ENCODE measurements at places on chromosomes 2 and 18.

DNA sequence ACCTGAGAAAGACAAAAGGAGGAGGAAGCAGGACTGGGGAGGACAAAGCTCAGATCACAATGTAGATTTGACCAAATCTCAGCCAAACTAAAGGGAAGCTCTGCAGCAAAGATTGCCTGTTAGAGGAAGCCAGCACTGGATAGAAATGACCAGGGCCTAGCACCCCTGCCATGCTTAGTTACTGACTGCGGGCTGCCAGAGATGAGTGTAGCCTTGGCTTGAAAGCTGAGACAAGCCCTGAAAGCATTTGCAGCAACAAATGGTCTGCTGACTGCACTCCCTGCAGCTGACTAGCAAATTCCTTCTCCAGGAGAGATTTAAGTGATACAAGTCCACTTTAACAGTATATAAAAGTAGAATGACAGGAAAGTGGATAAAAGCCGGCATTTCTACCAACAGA, 140.9 kb upstream of the CRIM1 start:
- no peak for DNase-seq

GRCh38 chr2:32284321-32284720, 6.6 kb downstream of the YIPF4 start:
- DNase-seq, result no peak

GRCh38 chr2:13021470-13021957, 304.8 kb downstream of the TRIB2 start:
- DNase-seq, result peak; percentile 75

DNA sequence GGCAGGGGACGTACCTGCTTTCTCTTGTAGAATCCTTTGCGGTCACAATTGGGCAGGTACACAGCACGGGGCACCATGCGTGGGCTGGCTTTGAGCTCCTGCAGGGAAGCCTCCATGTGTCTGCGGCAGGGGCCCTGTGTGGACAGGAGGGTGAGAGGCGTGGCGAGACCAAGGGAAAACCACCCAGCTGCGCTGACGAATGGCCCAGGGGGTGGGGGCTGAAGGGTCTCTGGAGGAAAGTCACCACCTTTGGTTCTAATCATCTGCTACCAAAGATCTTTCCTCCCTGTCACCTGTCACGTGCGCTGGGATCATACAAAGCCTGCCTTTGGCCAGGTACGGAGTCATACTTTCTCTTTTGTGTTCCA, 17.3 kb downstream of the IGFBP5 start:
- no peak for DNase-seq

DNA sequence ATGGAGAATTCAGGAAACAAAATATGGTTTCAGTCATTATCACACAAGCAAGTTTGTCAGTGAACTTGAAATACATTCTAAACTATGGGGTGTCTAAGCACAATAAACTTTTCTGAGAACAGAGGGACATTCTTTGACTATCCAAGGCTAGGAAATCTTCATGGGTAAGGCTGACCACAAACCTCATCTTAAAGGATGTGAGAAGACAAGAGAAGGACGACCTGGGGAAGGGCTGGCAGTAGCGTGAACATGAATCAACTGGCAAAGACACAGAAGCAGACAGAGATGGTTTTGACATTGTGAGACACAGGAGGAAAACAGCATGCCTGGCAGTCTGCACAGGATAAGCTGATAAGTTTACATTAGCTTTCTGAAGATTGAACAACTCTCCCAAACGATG, 752.4 kb upstream of the SLC8A1 start:
- no peak for DNase-seq

- no peak for DNase-seq
Observed at GRCh38 chr2:232900811-232901735, 31.0 kb downstream of the SNORC start.

GRCh38 chr18:61743775-61744531, 148.9 kb downstream of the RNF152 start:
- DNase-seq, result no peak

- no peak for DNase-seq
Observed at GRCh38 chr2:125427721-125428315, 1228.1 kb upstream of the GYPC start.

DNA sequence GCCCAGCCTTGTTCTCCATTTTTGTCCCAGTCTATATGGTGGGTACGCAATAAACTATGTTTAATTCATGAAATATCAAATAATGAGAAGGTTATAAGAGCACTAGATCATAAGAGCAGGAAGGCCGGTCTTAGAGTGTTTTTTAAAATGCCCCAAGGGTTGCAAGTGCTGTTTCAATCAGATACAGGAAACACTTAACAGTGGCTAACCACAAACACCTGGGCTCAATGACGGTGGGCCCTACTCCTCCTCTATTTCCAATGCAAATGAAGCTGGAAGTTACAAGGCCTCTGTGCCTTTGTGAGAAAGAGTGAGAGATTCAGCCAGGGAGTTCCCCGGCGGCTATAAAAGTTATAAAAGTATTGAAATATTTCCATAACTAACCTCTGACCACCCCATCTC, 18.9 kb upstream of the WDR33 start:
- DNase-seq, result no peak

GRCh38 chr2:4507661-4508060, 804.3 kb downstream of the DCDC2C start:
- DNase-seq, result no peak

DNA sequence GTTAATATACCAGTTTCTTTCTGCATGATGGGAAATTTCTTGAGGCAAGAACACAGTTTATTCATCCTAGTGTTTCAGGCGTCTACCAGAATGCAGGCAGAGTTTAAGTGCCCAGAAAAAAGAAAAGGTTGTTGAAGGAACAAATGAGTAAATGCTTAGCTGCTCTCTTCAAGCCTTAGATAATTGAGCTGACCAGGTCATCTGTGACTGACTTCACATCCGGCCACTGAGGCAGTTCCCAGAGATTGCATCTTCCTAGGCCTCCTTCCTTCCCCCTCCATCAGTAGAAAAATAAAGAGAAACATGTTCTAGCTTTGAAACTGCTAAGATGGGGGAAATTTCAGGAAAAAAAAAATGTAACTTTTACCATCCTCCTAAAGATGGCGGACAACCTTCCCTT, 9.4 kb upstream of the TMEM163 start:
- no peak for DNase-seq

DNA sequence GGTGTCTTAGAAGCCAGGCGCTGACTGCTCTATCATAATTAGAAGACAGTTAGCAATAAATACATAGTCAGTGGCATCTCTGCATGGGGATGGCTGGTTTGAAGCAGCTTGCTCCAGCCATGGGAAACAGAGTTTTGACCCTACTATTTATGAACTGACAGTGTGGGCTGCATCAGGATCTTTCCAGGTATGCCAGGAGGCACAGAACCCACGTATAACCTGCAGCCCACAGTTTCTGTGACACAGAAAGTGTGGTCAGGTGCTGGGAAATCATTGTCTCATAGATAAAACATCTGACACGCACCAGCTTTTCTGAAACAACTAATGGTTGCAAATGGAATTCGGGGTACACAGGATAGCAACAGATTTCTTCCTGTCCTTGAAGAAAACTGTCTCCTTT, 34.7 kb downstream of the INPP4A start:
- DNase-seq, result no peak

DNA sequence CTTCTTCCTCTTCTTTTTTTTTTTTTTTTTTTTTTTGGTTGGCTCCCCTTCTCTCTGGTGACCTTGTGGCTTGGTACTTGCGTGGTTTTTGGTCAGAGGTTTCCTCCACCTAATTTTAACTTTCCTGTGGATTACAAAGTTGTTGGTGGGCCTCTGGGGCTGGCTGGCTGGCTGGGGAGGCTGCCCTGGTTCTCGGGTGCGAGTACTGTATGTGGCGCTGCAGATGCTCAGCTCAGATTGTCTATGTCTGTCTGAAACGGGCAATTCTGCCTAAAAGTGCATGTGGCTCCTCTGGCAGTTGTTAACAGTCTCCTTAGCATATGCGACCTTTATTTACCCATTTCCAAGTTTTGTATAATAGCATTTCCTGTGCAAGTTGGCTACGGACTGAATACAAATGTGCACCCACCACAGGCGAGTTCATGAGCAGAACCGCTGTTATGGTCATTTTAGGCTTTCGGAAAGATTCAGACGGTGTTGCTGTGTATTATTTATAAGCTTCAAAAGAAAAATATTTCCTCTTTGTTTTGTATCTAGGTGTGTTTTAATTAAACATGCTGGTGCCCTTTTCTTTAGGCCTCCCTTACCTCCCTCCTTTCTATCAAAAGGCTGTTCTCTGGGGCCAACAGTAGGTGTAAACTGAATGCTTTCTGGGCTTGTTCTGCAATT, 4.4 kb downstream of the TBR1 start:
- DNase-seq, result no peak

DNA sequence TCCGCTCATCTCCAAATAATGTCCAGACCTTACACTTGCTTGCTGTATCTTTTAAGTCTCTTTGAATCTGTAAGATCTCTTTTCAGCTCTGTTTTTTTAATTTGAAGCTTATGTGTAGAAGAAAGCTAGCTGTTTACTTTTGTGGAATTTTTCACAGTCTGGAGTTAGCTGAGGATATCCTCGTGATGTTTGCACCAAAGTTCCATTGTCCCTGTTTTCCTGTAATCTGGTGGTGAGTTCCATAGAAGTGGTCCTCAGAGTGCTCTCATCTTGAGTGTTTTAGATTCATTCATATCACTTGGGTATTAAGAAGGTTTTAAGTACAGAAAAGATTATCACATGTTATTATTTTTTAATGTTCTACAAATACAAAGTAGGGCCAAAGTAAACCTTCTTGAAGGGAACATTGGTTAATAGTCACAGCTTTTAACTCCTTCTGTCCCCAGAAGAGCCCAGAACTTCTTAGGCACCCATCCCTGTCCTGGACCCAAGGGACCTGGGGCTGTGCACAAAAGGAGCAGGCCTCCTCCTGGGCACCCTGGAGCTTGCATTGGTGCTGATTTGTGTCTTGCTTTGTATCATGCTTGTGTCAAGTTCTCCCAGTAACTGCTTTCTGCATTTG, 15.0 kb downstream of the MLPH start:
- DNase-seq, result no peak

DNA sequence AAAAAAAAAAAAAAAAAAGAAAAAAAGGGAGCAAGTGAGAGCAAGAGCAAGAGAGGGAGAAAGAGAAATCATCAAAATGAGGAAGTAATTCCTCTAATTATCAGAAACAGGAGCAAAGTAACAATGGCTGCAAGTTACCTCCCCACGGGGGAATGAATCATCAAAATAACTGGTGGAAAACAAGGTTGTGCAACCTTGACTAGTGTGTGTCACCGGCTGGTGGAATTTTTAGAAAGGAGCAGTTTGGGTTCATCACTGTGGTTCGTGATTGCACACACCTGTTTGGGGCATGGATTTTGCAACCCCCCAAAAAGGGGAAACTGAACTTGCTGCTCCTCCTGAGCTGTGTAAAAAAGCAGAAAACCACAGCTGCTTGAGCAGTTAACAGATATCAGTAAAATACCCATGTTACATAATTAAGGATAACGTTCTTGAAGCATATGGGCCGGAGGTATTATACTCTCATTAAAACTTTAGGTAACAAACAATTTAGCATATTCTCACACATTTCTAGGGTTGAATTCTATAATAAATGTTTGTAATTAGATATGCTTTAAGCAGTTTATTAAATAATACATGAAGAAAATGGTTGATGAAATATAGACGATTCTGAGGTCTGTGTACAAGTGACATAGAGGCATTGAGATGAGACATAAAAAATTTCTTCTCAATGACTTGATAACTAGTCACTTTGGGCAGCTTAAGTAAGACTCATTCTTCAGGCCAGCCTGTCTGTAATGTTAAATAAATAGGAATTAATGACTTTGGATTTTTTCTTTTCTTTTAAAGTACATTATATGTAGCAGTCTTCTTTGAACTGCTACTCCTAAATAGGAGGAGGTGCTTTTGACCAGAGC, 184.2 kb upstream of the ZEB2 start:
- peak; percentile 94 for DNase-seq

DNA sequence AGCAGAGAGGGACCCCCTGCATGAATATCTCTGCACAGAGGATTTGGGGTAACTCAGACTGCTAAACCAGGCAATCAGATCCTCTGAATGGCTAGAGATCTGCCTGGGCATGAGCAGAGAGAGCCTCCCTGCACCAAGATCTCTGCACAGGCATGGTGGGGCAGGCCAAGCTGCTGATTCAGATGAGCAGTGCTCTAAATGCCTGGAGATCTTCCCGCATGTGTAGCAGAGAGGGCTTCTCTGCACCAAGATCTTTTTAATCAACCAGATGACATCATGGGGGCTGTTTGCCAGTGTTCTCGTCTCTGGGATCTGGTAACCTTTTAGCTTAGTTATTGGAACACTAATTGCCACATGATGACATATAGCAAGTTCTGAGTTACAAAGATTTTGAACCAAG, 301.3 kb upstream of the GALNT5 start:
- DNase-seq, result no peak

- no peak for DNase-seq
Observed at GRCh38 chr2:235900631-235901030, 267.6 kb downstream of the GBX2 start.

- no peak for DNase-seq
Observed at GRCh38 chr18:53241161-53241560, 901.2 kb downstream of the DCC start.

GRCh38 chr2:23250371-23250770, 134.6 kb upstream of the KLHL29 start:
- no peak for DNase-seq

GRCh38 chr2:190410166-190410565, 2.0 kb downstream of the MFSD6 start:
- DNase-seq, result no peak

DNA sequence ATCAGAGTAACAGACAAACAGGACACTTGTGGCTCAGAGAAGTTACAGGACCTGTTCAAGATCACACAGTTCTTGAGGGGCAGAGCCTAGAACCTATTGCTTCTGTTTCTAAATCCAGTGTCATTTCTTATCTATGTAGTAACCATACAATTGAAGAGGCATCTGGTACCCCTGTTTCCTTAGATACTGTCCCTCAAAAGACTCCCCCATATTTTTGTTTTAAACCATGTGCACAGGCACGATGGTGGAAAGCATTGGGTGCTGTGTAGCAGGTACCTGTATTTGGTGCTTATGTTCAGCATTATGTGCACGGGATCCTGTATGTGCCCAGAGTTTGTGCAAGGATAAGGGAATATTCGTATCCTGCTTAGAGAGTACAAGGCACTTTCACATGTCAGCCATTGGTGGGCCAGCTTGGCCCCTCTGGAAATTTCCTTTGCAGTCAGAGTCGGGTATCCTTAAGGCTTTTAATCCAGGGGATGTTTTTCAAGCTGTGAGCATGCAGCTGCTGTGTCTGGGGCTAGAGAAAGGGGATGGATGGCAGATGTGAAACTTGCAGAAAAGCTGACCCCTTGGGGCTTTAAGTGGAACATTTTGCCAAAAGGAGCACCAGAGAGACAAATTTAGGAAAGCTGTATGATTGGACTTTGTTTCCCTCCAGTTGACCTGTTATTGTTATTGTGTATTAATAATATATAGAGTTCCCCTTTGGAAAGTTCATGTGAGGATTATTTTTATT, 2.1 kb downstream of the LBH start:
- DNase-seq, result peak; percentile 33

DNA sequence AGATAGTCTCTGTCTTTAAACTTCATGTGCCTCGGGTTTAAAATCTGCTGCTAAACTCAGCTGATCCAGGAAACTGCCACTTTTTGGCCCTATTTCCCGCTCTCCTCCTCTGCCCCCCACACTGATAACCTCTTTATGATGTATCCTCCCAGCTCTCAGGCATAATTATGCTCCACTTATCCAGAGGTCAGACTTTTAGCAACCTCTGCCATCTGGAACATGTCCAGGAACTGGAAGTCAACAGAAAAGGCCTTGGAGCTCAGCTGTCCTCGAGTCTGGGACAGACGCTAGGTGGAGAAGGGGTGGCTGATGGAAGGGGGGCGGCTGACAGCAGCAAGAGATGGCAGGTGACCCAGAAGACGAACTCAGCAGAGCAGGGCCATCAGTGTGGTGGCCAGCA, 41.2 kb downstream of the ASAP2 start:
- DNase-seq, result no peak

All from OCI-M1 (cell line).